Stimulated activated CD4-positive, alpha-beta T cell treated with anti-CD3 and anti-CD28 coated beads, Interleukin-2, amount 100 ng/mL, for 48 hours (primary cell): ENCODE measurements at places on chromosomes 6 and 20.
A peak's percentile ranks its signal among the peaks of the same experiment; 100 is the strongest.

DNA sequence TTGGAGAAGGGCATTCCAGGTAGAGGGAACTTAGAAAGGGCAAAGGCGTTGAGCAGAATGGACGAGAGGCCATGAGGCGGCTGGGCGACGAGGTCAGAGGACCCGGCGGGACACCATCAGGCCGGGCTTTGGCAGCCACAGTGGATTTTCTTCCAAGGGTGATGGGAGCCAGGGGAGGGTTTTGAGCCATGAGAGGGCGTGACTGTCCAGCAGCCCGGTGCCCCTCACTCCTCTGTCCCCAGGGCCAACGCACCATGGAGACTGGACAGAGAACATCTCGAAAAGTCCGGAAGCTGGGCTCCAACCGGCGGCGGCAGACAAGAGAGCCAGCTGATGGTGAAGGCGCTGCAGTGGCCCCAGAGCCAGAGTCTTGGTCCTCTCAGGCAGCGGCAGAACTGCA, 6.4 kb downstream of the RAB44 start:
- DNase-seq, result no peak

DNA sequence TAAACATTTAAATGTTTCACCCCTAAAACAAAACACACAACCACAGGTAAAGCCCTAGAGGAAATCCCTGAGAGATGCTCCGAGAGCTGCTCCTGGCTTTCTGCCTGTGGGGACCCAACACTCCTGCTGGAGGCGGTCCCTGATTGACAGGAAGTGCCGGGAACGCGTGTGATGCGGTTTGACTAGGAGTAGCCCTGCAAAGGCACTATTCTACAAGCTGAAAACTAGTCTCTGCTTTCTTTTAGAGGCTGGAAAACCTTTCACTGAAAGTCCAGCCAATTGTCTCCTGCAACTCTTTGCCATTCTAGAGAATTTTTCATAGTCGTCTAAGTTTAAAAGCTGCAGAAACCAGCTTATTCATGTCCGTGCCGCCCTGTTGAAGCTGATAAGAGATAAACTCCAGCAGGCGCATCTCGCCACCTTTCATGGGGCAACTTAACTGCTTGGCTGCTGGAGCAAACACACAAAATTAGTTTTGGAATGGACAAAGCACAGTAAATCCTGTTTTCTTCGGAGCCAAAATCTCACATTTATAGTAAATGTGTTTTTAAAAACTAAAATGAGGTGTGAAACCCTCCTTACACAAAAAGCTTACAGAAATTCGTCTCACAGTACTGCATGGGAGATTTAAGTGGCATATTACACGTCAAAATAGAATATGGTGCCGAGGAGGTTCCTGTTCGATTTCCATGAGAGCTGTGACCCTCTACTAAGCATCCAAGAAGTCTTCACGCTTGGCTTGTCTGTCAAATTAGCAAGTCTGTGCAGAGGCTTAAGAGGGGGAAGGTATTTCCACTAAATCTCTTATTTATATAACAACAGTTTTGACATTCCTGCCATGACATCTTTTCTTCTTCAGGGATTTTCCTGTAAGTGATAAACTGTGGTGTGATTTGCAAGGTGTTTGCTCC, 46.9 kb downstream of the DACT2 start:
- no peak for DNase-seq

GRCh38 chr20:2986466-2986865, 57.0 kb upstream of the GNRH2 start:
- DNase-seq, result peak; percentile 50

GRCh38 chr20:1894951-1895673, at the start of gene SIRPA:
Gene SIRPA (plus strand): TSS chr20:1895407. CDS start chr20:1895448, 41 bp downstream.
- DNase-seq, result no peak

- DNase-seq, result no peak
These were observed 14.7 kb upstream of the ALDH8A1 start for GRCh38 chr6:134964451-134965203.

- DNase-seq, result no peak
These were observed 31.0 kb upstream of the SLC9A8 start for GRCh38 chr20:49781676-49782075.

- no peak for DNase-seq
These were observed 19.4 kb upstream of the CTAGE9 start for GRCh38 chr6:131730264-131730663.

DNA sequence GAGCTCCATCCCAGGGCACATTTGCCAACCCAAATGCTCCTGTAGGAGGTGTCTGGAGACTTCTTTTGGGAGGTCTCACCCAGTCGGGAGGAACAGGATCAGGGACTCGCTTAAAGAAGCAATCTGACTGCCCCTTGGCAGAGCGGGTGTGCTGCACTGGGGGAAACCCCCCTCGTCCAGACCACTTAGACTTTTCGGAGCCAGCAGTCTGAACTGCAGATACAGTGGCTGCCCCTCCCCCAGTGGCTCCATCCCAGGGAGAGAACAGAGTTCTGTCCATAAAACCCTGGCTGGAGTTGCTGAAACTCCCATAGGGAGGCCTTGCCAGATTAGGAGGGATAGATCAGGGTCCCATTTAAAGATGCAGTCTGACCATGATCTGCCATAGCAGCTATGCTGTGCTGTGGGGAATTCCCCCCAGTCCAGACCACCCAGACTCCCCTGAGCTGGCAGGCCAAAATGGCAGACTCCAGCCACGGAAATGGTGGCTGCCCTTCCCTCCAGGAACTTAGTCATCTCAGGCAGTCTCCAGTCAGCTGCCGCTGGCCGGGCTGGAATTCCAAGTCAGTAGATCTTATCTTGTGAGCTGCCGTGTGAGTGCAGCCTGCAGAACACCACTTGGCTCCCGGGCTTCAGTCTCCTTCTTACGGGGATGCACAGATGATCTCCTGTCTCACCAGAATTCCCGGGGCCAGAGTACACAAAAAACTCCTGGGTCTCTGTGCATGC, 278.1 kb upstream of the SASH1 start:
- DNase-seq, result no peak

GRCh38 chr20:17558154-17558940, 11.5 kb upstream of the DSTN start:
- DNase-seq, result peak; percentile 15

- no peak for DNase-seq
These were observed 1.9 kb downstream of the HRH3 start for GRCh38 chr20:62217913-62218773.

DNA sequence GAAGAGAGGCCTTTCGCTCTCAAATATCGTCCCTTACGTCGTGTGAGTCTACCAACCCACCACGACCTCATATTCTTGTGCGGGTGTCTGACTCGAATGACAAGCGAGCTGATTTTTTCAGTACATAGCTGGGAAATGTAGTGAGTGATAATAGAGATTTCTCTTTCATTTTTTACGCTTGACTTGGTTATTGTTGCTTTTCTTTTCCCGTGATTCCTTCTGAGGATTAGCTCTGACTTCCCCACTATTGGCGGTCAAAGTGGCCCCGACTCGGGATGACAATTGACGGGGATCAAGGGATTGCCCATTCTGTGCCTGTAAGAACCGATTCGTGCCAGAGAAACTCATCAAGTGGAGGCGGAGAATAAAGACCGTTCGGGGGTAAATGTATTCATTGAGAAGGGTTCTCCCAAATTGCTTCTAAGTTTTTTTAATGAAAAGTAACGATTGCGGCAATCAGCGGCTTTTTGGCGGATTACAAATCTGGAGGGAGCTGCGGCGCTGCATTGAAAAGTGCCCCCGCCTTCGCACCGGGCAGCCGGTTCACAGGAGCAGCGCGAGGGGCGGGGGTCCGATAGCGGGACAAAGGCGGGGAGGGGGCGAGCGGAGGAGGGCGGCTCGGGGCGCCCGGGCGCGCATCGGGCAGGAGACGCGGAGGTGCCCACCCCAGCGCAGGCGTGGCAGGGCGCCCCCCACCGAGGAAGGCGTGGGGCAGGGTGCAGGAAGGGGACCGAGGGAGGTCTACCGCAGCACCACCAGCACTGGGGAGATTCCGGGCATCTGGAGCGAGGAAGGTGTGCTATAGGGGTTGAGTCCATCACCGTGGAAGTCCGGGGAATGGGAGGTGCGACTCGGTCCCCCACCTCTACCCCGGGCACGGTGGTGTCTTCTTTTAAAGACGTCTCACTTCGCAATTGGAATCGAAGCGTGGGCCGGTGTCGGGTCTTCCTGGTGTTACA, 44.5 kb upstream of the OSTM1 start:
- no peak for DNase-seq

DNA sequence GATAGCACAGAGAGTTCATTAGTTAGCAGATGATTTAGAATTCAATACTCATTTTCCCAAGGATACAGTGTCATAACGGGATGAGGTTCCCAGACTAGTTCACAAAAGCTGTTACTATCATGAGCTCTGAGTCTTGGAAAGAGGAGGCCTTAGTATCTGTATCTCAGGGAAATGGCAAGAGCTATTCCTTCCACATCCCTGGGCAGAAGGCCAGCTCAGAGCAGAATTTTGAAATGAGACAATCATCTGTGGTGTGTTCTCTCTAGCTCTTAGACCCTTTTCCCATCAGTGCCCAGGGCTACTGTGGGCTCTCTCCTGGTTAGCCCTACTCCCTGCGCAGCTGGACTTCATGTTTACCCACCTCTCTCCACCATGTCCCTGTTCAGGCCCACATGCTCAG, 64.5 kb downstream of the JAG1 start:
- no peak for DNase-seq

GRCh38 chr20:38290829-38291814, 12.8 kb upstream of the BPI start:
- DNase-seq, result peak; percentile 4

GRCh38 chr20:32418376-32418775, 60.2 kb downstream of the ASXL1 start:
- no peak for DNase-seq

- no peak for DNase-seq
These were observed 49.6 kb downstream of the DSTN start for GRCh38 chr20:17619351-17620093.

- DNase-seq, result no peak
These were observed 181.9 kb downstream of the HAO1 start for GRCh38 chr20:7758406-7758805.

- DNase-seq, result no peak
These were observed 23.1 kb upstream of the RPN2 start for GRCh38 chr20:37155987-37156386.

- DNase-seq, result no peak
These were observed 13.4 kb upstream of the CTNNBL1 start for GRCh38 chr20:37680420-37680819.

DNA sequence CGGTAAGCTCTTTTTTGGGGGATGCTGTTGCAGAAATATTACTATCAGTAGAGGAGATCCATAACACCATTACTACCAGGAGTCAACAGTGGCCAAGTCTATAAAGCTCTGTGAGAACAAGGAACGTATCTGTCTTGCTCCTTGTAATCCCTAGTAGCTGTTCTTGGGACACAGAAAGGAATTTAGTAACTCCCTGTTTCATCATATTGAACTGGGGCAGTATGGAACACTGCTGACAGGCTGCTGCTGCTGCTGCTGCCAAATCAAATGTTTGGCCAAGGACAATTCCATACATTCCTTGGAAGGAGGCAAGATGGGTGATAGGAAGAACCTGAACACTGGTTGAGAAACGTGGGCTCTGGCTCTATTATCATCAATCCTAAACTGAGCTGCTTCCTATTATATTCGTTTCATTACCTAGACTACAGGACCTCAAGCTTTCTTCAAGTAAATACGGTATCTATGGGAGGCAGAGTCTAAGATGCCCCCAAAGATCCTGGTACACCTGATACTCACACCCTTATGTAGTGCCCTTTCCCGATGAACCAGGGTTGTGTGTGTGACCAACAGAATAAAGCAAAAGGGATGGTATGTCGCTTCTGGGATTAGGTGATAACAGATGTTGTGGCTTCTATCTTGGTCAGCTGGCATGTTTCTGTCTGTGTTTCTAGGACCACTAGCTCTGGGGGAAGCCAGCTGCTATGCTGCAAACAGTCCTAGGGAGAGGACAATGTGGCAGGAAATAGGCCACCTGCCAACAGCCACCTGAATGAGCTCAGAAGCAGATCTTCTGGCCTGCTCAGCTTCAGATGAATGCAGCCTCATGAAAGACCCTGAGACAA, 39.5 kb downstream of the ELOVL5 start:
- DNase-seq, result no peak
